ENCODE measurements at places on chromosomes 1 and 21. TPM values are rescaled to one million over a fixed set of nuclear protein-coding genes. Genes with fewer than 3 reads are reported as not detected.

ZFP69 gene
- 5.6 TPM for total RNA-seq

JAK1 gene
- 86.8 TPM for total RNA-seq

MRPL39 gene
- 56.9 TPM for total RNA-seq

LAPTM5 gene
- total RNA-seq, result 163 TPM

PCSK9 gene
- total RNA-seq, result not detected

RHEX gene
- 10.0 TPM for total RNA-seq

AMY1A gene
- not detected for total RNA-seq

FAM177B gene
- total RNA-seq, result not detected
